ENCODE measurements at places on chromosomes 13 and 19.

DNA sequence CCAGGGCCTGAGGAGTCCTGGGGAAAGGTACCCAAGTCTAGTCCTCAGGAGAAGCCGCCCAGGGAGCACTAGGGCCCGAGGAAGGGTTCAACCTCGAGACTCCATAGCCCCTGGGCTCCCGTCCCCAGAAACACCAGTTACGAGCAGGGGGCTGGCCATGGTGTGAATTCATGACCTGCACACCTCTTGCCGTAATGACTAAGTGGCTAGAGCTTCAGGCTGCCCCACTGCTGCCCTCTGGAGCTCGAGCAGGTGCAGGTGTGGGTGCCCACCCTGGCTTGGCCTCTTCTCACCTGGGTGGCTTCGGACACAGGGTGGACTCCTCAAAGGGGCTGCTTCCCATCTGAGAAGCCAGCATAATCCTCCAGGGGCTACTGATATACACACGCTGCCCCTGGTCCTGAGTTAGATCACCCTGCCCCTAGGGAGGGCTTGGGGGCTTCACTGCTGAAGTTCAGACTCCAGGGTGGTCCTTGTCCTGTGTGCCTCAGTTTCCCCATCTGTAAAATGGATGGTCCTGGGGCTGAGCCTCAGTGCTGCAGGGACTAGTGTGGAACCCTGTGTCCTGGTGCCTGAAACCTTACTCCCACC is 13.6 kb downstream of the SPC24 start:
- DNase-seq: no peak

DNA sequence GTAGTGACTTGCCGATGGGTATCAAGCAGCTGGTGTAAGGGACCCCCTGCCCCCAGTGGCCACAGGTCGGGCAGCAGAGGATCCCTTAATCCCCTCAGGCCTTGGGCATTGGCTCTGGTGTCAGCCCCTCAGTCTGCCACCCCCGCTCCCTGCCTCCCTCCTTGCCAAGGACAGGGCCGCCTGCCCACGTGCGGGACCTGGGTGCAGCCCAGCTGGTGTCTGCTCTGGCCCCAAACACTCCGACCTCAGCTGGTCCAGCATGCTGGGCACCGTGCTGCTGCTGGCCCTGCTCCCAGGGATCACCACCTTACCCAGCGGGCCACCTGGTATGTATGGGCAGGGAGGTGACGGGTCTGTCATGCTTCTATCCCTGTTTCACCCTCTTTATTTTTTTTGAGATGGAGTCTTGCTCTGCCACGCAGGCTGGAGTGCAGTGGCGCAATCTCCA is at the start of gene TGFBR3L:
Gene TGFBR3L (plus strand): TSS at position 233 of the 448 bp plus-strand sequence.
- no peak for DNase-seq

- no peak for DNase-seq
These were observed 4.6 kb downstream of the IGFL4 start for GRCh38 chr19:46035986-46036743.

DNA sequence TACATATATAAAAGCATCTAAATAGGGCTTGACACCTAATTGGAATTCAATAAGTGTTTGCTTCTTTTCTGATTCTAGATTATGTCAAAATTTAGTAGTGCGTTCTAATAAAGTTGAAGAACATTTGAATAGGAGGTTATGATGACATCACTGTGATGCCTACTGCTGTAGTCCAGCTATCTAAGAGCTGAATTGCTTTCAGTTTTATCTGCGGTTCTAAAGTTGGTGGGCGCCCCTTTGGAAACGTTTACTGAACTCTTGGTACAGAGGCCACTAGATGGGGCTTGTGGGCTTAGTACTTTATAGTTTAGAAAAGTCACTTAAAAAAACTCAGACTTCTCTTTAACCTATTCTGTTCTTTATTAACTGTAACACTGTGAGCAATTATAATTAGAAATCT is 776.9 kb downstream of the GPC5 start:
- DNase-seq: peak; percentile 62

GRCh38 chr19:34409189-34410164 is 5.3 kb downstream of the PDCD2L start:
- no peak for DNase-seq

GRCh38 chr19:35363001-35363590 is 4.8 kb downstream of the FFAR3 start:
- peak; percentile 32 for DNase-seq

DNA sequence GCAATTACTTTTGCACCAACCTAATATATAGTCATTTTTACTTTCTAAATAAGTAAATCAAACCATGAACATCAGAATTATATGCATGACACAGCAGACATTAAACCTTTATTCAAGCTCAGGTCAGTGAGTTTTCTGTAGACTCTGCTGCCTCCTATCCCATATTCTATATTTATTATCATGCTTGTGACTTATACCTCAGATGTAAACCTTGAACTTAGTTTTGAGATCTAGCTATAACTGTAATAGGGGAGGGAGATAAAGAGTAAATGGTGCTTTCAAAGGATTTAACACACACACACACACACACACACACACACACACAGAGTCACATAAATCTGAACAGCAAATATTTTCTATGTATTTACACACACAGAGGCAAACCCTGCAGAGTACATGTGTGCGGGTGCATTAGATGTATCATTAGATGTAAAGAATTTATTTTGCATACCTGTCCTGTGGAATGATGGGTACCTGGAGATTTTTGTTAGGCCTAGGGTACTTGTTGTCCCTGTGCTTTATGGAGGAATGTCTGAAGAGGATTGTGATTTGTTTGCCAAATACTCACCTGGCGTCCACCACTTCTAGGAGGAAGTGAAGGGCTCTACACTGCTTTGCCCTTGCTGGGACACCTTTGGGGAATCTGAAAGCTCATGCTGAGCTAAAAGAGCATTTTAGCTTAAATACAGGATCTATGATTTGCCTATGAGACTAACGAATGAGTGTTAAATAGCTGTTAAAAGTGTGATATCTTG is 521.9 kb downstream of the KLF5 start:
- DNase-seq: no peak

All from NCI-H2171 treated with DMSO at 0.1 percent for 48 hours (cell line).